GM12878 (cell line): ENCODE measurements at places on chromosomes 11 and 22.

- DNase-seq = peak; percentile 60
- H3K36me3 ChIP-seq = no peaks in the 10 kb centered on the region
Observed at GRCh38 chr11:61187505-61188130, 15.7 kb upstream of the PGA3 start.

DNA sequence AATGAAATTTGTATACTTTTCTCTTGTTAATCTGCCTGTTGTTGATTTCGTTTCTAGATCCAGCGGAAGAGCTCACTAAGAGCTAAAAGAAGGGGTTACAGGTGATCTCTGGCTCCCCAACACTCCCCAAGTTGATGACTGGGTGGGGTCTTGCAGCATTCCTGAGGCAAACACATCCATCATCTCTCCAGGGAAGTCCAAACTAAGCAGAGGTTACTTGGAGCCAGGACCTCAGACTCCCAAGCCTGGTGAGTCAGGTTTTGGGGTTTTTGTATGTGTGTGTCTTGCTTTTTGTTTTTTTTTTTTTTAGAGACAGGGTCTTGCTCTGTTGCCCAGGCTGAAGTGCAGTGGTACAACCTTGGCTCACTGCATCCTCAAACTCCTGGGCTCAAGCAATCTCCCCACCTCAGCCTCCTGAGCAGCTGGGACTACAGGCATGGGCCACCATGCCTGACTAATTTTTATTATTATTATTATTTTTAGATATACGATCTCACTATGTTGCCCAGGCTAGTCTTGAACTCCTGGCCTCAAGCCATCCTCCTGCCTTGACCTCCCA, 11.5 kb upstream of the RPS3 start:
- no peak overlapping the region for H3K27ac ChIP-seq
- DNase-seq = no peak

- no peak overlapping the region for H3K4me3 ChIP-seq
- no peaks in the 10 kb centered on the region; the same call in none of the 2 replicates for H3K27me3 ChIP-seq
- no peak for DNase-seq
- no peaks in the 10 kb centered on the region for H3K4me1 ChIP-seq
- no peaks in the 10 kb centered on the region for H3K36me3 ChIP-seq
Observed at GRCh38 chr11:69899957-69900821, 81.0 kb upstream of the FGF3 start.

DNA sequence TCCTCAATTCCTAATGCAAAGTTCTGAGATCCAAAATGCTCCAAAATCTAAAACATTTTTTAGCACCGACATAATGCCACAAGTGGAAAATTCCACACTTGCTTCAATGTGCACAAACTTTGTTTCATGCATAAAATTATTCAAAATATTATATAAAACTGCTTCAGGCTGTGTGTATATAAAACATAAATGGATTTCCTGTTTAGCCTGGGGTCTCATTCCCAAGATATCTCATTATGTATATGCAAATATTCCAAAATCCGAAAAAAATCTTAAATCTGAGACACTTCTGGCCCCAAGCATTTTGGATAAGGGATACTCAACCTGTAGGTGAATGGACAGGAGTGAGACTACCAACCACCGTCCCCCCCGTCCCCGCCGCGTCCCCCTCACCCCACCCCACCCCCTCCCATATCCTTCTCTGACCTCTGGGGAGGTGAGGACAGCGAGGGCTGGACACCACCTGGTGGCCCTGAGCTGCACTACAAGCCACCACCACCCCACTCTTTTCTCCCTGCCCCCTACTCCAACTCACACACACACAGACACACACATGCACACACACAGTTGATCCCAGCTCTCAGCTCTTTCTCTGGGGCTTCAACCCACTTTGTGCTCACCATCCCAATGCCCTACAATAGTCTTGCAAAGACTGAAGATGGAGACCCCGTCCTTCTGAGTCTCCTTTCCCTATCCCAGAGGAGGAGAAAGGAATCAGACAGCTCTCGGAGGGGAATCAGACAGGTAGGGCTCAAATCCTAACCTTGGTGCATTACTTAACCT, 101.0 kb downstream of the PDE2A start:
- H3K27ac ChIP-seq = no peak overlapping the region
- H3K36me3 ChIP-seq = no peaks in the 10 kb centered on the region
- H3K27me3 ChIP-seq = peaks cover 3% of the 10 kb centered on the region
- no peak overlapping the region for H3K4me3 ChIP-seq

DNA sequence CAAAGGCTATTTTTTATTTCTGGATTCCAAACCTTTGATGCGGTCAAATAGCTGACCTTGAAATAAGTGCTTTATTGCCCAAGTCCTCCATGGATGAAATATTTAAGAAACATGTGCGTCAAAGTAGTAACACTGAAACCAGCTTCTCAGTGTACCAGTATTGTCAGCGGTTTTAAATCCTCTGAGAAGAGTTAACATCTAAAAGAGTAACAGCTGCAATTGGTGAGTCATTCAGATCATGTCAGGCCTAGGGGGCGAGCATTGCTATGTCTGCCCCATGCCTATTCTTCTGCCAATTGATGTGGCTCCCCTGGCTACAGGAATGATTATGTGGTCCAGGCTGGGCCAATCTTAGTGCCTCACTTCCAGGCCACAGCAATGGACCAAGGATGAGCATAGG, 263.3 kb upstream of the SORL1-AS1 start:
- DNase-seq = no peak
- H3K4me1 ChIP-seq = no peaks in the 10 kb centered on the region
- H3K27me3 ChIP-seq = no peaks in the 10 kb centered on the region
- H3K4me3 ChIP-seq = no peak overlapping the region
- no peaks in the 10 kb centered on the region for H3K36me3 ChIP-seq

DNA sequence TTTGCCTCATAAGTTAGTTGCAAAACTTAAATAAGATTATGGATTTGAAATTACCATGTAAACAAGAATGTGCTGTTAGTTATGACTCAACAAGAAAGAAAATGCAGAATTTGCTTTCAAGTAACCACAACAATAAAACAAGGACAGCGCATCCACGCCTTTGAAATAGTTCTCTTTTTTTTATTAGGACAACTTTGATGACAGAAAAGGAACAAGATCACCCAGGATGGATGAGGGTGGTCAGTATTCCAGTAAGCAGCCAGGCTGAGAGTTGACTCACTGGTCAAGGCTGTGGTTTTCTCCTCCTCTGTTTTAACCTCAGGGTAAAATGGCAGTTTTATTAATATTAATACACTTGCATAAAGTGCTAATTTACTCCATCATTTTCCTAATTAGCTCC, 544.4 kb downstream of the OPCML start:
- H3K36me3 ChIP-seq = no peaks in the 10 kb centered on the region
- H3K4me1 ChIP-seq = no peaks in the 10 kb centered on the region
- no peaks in the 10 kb centered on the region; the same call in 1 of the 2 replicates for H3K27me3 ChIP-seq
- no peak overlapping the region for H3K27ac ChIP-seq
- DNase-seq = no peak
- H3K4me3 ChIP-seq = no peak overlapping the region

GRCh38 chr22:20852076-20852475, 6.5 kb downstream of the PI4KA start:
- peaks cover 2% of the 10 kb centered on the region for H3K4me1 ChIP-seq
- no peaks in the 10 kb centered on the region for H3K27me3 ChIP-seq
- H3K4me3 ChIP-seq = no peak overlapping the region
- H3K27ac ChIP-seq = no peak overlapping the region
- no peaks in the 10 kb centered on the region for H3K36me3 ChIP-seq

DNA sequence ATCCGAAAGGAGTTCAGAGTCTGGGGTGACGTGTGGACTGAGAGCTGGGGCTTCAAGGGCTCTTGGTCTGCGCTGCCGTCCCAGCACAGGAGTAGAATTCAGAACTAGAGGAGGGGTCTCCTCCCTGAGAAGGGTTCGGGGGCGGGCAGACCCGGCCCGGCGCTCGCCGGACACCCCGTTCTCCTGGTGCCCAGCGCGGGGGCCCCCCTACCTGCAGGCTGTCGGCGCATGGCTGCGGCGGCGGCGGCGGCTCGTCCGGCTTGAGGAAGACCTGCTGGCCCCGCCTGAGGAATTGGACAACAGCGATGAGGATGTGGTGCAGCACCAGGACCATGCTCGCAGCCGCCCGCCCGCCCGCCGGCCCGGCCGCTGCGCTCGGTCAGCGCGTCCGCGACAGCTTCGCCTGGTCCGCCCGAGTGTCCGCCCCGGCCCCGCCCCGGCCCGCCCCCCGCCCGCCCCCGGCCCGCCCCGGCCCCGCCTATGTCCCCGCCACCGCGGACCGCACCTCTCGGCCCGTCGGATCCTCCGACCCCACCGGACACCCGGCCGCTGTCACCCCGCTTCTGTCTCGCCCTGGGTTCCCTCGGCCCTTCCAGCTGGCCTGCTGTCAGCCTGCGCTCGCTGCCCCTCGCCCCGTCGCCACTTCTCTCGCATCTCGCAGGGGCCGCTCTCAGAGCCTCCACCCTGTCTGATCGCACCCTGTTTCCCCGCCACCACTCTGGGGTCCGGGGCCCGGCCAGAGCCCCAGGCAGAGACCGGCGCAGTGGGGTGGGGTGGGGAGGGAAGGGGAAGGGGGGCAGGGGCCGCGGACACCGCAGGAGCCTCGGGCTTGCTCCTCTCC, 32.0 kb downstream of the PDE2A start:
- no peak overlapping the region for H3K27ac ChIP-seq

DNA sequence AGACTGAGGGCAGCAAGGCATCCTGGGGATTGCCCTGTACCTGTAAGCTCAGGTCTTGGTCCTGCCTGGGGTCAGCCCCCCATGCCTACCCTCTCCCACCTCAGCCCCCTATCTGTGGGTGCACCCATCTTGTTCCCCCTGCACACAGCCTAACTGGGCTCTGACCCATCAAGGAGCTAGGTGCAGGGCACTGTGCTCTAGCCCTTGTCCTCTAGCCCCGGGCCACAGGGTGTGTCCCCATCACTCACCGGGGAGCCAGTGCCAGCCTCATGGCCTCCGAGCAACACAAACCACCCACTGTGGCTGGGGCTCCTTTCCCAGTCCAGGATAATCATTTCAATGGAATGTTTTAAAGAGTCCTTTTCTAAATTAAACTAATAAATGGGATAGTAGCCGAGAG, 293.9 kb upstream of the PLET1 start:
- no peak for DNase-seq
- no peak overlapping the region for H3K4me3 ChIP-seq
- H3K27ac ChIP-seq = no peak overlapping the region
- H3K27me3 ChIP-seq = no peaks in the 10 kb centered on the region
- H3K4me1 ChIP-seq = no peaks in the 10 kb centered on the region
- no peaks in the 10 kb centered on the region for H3K36me3 ChIP-seq

DNA sequence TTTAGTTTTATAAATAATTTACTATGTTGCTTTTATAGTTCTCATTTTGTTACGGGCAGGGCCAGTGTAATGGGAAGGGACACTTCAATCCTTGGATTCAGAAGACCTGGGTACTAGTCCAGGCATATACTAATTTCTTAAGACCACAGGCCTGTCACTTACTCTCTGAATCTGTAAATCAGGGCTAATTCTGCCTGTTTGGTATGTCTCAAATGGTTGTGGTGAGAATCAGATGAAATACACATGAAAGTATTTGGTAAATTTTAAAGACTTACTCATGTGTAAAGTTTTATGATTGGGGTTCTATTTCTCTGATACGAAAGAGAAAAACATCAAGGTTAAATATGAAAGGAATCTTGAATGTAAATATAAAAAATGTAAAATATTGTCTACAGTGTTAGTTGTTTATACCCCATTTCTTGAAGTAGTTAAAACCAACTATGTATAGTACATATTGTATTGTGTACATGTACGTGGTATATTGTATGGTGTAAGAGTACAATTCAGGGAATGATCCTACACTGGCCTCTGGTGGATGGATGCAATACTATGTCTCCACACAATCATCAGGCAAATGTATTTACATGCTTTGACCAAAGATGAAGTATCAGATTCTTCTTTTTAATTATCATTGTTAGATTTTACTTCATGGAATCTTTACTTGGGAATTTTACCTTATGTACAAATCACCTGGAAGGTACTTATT, 24.5 kb upstream of the RAG2 start:
- no peak overlapping the region for H3K4me3 ChIP-seq
- no peak for DNase-seq
- H3K27me3 ChIP-seq = no peaks in the 10 kb centered on the region; the same call in 1 of the 2 replicates
- H3K36me3 ChIP-seq = no peaks in the 10 kb centered on the region

- DNase-seq = no peak
- H3K27me3 ChIP-seq = no peaks in the 10 kb centered on the region; the same call in 1 of the 2 replicates
- H3K4me3 ChIP-seq = no peak overlapping the region
- H3K36me3 ChIP-seq = no peaks in the 10 kb centered on the region
- peaks cover 28% of the 10 kb centered on the region for H3K4me1 ChIP-seq
Observed at GRCh38 chr11:69442012-69442806, 39.3 kb upstream of the LINC01488 start.

- no peak for DNase-seq
- no peaks in the 10 kb centered on the region for H3K36me3 ChIP-seq
- H3K27me3 ChIP-seq = no peaks in the 10 kb centered on the region
- no peaks in the 10 kb centered on the region for H3K4me1 ChIP-seq
- no peak overlapping the region for H3K27ac ChIP-seq
Observed at GRCh38 chr11:122159173-122159721, 43.2 kb upstream of the BLID start.

DNA sequence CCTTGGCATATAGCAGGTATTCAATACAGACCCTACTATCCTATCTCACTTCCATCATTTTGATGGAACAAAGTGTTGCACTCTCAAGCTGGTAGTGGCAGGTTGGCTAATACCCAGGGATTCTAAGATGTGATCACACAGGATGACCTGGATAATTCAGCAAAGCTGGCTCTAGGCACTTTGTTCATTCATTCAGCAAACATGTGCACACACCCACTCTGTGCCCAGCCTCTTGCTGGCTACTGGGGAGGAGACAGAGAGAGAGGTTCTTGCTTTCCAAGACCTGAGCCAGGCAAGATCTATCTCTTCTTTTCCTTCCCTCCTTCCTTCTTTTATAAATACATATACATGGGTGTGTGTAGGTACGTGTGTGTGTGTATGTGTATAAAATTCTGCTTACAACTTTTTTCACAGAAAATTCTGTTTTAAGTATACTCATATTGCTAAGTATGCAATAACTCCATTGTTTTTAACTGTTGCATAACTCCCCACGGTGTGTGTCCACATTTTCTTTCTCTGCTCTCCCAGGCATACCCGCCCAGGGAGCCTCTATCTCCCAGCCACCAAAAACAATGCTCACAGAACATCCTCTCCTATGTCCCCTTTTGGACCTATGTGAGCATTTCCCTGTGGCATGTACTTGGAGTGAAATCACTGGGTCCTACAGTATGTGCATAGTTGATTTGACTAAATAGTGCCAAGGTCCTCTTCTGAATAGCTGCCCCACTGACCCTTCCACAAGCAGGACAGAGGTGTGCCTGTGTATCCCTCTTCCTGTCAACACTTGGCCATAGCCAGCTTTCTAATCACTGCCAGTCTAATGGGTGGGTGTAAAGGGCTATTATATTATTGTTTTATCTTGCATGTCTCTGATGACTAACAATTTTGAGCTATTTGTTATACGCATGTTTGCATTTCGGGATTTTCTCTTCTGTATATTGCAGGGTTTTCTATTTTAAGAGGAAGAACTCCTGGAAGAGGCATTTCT, 27.5 kb downstream of the CLPB start:
- peaks cover 8% of the 10 kb centered on the region for H3K4me1 ChIP-seq
- no peak overlapping the region for H3K27ac ChIP-seq
- H3K4me3 ChIP-seq = no peak overlapping the region
- no peak for DNase-seq
- H3K27me3 ChIP-seq = no peaks in the 10 kb centered on the region
- H3K36me3 ChIP-seq = peaks cover 2% of the 10 kb centered on the region

- no peaks in the 10 kb centered on the region for H3K27me3 ChIP-seq
- no peak for DNase-seq
- H3K27ac ChIP-seq = no peak overlapping the region
- H3K4me1 ChIP-seq = no peaks in the 10 kb centered on the region
- H3K4me3 ChIP-seq = no peak overlapping the region
Observed at GRCh38 chr11:23090659-23091058, 230.4 kb upstream of the CCDC179 start.

- H3K4me3 ChIP-seq = no peak overlapping the region
- H3K27me3 ChIP-seq = no peaks in the 10 kb centered on the region
- no peak overlapping the region for H3K27ac ChIP-seq
- no peaks in the 10 kb centered on the region for H3K4me1 ChIP-seq
- no peaks in the 10 kb centered on the region for H3K36me3 ChIP-seq
Observed at GRCh38 chr11:1236316-1237127, 13.7 kb downstream of the MUC5B start.
